ENCODE measurements at places on chromosomes 4 and X. TPM values are rescaled to one million over a fixed set of nuclear protein-coding genes. Genes with fewer than 3 reads are reported as not detected.

Gene HPGDS
- not detected for total RNA-seq

Gene DGKK
- total RNA-seq = not detected

Gene SH3RF1
- 27.1 TPM for total RNA-seq

Gene CXXC4
- total RNA-seq = 0.36 TPM

Gene ARX
- total RNA-seq = not detected

Gene CFAP47
- 0.13 TPM for total RNA-seq

Gene TRIML2
- total RNA-seq = not detected

Gene OPN1MW2
- not detected for total RNA-seq

Gene PAGE5
- not detected for total RNA-seq

Gene GRXCR1
- total RNA-seq = not detected

Gene ARFIP1
- 52.2 TPM for total RNA-seq

Gene C1QTNF7
- total RNA-seq = not detected

Data from thoracic aorta endothelial cell (primary cell).